EL (cell line): ENCODE measurements at places on chromosomes 3 and 15.

- peak; percentile 76 for DNase-seq
Measured at GRCh38 chr3:50126287-50127211, 28.6 kb upstream of the SEMA3F start.

DNA sequence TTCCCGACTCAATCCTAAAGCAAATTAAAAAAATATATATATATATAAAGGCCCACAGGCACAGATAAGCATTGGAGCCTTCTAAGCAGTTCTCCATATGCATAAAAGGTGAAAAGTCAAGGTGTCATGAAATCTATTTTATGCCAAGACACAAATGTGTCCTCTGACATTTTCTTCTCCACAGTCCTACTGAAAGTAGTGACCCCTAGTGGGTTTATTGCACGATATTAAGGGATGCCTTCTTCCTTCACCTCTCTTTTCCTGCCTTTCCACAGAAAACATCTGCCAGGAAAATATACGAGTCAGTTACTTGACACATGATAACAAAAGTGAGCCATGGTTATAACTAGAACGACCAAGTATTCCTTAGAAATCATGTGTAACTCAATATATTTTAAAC is 303.2 kb downstream of the TIGIT start:
- peak; percentile 11 for DNase-seq

GRCh38 chr3:23829242-23829934 is 23.6 kb downstream of the UBE2E1 start:
- no peak for DNase-seq

GRCh38 chr3:127975153-127976029 is 60.4 kb downstream of the KBTBD12 start:
- no peak for DNase-seq
